ENCODE measurements at places on chromosomes 7 and 10.

GRCh38 chr7:129332254-129333035, 101.8 kb upstream of the STRIP2 start:
- H3K27ac ChIP-seq, result no peak overlapping the region
- DNase-seq, result no peak
- H3K36me3 ChIP-seq, result no peaks in the 10 kb centered on the region
- H3K4me3 ChIP-seq, result no peak overlapping the region
- H3K4me1 ChIP-seq, result no peaks in the 10 kb centered on the region

GRCh38 chr10:87504640-87505365, at the start of gene MINPP1:
TSS of gene MINPP1 (plus strand) at chr10:87504893. CDS start at chr10:87504916, 23 bp downstream.
- H3K27ac ChIP-seq, result peak within 1 kb of the TSS; percentile 75
- peak; percentile 88 for DNase-seq
- H3K4me3 ChIP-seq, result peak within 1 kb of the TSS; percentile 84

GRCh38 chr7:155973451-155973997, 161.3 kb upstream of the SHH start:
- no peaks in the 10 kb centered on the region for H3K27me3 ChIP-seq
- no peak overlapping the region for H3K4me3 ChIP-seq
- no peaks in the 10 kb centered on the region for H3K36me3 ChIP-seq
- peak; percentile 58 for DNase-seq
- no peak overlapping the region for H3K27ac ChIP-seq

GRCh38 chr10:63227207-63227895, 94.2 kb downstream of the NRBF2 start:
- no peak overlapping the region for H3K27ac ChIP-seq
- H3K4me1 ChIP-seq, result peaks cover 30% of the 10 kb centered on the region
- DNase-seq, result no peak
- no peak overlapping the region for H3K4me3 ChIP-seq
- no peaks in the 10 kb centered on the region for H3K36me3 ChIP-seq
- no peaks in the 10 kb centered on the region for H3K27me3 ChIP-seq

GRCh38 chr10:57094083-57094482, 733.0 kb upstream of the ZWINT start:
- H3K4me3 ChIP-seq, result no peak overlapping the region
- no peaks in the 10 kb centered on the region for H3K36me3 ChIP-seq
- H3K4me1 ChIP-seq, result no peaks in the 10 kb centered on the region
- H3K27me3 ChIP-seq, result no peaks in the 10 kb centered on the region

- H3K36me3 ChIP-seq, result no peaks in the 10 kb centered on the region
- DNase-seq, result no peak
- H3K27me3 ChIP-seq, result no peaks in the 10 kb centered on the region
- H3K4me3 ChIP-seq, result no peak overlapping the region
- peaks cover 18% of the 10 kb centered on the region for H3K4me1 ChIP-seq
These were observed 56.1 kb upstream of the PDLIM1 start for GRCh38 chr10:95346715-95347401.

- no peaks in the 10 kb centered on the region for H3K27me3 ChIP-seq
- no peaks in the 10 kb centered on the region for H3K36me3 ChIP-seq
- no peak overlapping the region for H3K4me3 ChIP-seq
- no peaks in the 10 kb centered on the region for H3K4me1 ChIP-seq
- H3K27ac ChIP-seq, result no peak overlapping the region
These were observed 16.4 kb downstream of the ZNF488 start for GRCh38 chr10:47367646-47368045.

- H3K4me1 ChIP-seq, result no peaks in the 10 kb centered on the region
- H3K27me3 ChIP-seq, result no peaks in the 10 kb centered on the region
- H3K27ac ChIP-seq, result no peak overlapping the region
- no peak overlapping the region for H3K4me3 ChIP-seq
- H3K36me3 ChIP-seq, result no peaks in the 10 kb centered on the region
- DNase-seq, result no peak
These were observed 913.8 kb downstream of the KCNMA1 start for GRCh38 chr10:76723844-76724243.

- no peaks in the 10 kb centered on the region for H3K27me3 ChIP-seq
- DNase-seq, result no peak
- no peak overlapping the region for H3K27ac ChIP-seq
- peaks cover 19% of the 10 kb centered on the region for H3K4me1 ChIP-seq
- H3K4me3 ChIP-seq, result no peak overlapping the region
These were observed 32.3 kb downstream of the SLC16A9 start for GRCh38 chr10:59677253-59677831.

DNA sequence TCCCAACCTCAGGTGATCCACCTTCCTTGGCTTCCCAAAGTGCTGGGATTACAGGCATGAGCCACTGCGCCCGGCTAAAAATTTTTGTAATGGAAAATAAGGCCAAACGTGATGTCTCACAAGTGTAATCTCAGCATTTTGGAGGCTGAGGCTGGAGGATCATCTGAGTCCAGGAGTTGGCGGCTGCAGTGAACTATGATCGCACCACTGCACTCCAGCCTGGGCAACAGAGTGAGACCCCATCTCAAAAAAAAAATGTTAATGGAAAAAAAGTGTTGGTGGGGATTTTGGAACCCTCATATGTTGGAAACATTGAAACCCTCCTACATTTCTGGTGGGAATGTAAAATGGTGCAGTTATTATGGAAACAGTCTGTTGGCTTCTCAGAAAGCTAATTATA, 2.7 kb upstream of the SRPK2 start:
- no peaks in the 10 kb centered on the region for H3K36me3 ChIP-seq
- no peaks in the 10 kb centered on the region for H3K27me3 ChIP-seq
- no peak overlapping the region for H3K27ac ChIP-seq
- H3K4me3 ChIP-seq, result no peak overlapping the region

DNA sequence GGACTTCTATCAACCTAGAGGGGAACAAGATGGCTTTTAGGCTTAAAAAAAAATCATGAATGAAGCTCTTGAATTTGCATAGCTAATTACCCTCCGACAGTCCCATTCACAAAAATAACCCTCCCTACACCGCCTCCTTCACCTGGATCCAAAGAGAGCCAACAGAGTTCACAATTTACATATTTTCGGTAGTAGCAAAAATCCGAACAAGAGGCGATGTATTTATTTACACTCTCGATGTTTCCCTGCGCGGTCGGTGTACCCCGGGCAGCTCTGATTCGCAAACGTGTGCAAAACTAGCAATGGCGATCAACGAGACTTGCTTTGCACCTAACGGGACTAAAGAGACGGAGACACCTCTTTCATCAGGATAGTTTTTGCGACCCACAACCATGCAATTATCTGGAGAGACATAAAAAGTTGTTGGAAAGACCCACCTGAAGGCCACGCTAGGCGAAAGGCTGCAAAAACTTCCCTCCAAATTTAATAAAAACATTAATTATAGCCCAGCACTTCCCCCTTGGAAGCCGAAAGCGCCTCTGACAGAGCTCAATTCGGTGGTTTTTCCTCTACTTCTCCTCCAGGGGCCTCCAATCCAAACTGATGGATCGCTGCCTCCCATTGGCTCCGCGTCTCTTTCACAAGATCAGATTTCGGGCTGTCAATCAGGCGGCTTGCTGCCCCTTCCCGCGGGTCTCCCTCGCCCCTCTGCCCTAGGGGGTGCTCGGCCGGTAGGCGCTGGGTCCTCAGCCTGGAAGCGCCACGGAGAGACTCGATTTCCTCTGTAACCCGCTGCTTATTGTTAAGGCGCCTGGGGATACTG, at the start of gene ETV1:
Gene ETV1, minus strand, starts transcription at position 541 of the 823 bp plus-strand sequence. CDS start 614 bp downstream, outside the sequence.
- H3K27ac ChIP-seq, result peak within 1 kb of the TSS; percentile 76
- no peak for DNase-seq
- H3K4me3 ChIP-seq, result peak within 1 kb of the TSS; percentile 60
- no peaks in the 10 kb centered on the region for H3K27me3 ChIP-seq

DNA sequence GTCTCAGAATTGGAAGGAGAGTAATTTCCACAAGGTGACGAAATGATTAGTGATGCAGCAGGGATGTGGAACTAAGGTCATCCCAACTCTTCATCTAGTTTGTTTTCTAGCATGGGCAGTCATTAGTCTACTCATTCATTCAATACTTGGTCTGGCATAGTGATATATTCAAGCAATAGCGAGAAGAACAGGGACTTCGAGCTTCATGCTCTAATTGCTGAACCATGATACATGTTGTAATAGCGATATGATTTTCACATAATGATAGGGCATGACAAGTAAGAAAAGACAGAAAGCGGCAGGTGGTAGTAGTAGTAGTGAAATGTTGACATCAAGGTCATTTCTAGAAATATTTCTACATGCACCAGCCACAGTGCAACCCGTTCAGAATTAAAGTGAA, 652.1 kb downstream of the PHTF2 start:
- no peak overlapping the region for H3K4me3 ChIP-seq
- no peaks in the 10 kb centered on the region for H3K27me3 ChIP-seq
- H3K36me3 ChIP-seq, result no peaks in the 10 kb centered on the region

DNA sequence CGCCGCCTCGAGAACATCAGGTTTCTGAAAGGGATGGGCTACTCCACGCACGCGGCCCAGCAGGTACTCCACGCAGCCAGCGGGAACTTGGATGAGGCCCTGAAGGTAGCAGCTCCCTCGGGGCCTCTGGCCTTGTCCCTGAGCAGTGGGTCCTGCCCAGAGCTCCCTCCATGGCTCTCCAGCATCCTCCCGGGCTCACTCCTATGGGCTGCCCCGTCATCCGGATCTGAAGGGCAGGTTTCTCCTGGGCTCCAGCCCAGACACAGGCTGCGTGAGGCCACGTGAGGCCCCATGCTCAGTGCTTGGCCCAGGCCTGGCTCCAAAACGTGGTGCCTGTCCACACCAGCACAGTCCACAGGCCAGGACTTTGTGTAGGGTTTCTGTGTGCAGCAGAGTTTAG, 32.5 kb downstream of the NUB1 start:
- H3K4me1 ChIP-seq, result no peaks in the 10 kb centered on the region
- H3K27me3 ChIP-seq, result no peaks in the 10 kb centered on the region
- H3K36me3 ChIP-seq, result peaks cover 46% of the 10 kb centered on the region

DNA sequence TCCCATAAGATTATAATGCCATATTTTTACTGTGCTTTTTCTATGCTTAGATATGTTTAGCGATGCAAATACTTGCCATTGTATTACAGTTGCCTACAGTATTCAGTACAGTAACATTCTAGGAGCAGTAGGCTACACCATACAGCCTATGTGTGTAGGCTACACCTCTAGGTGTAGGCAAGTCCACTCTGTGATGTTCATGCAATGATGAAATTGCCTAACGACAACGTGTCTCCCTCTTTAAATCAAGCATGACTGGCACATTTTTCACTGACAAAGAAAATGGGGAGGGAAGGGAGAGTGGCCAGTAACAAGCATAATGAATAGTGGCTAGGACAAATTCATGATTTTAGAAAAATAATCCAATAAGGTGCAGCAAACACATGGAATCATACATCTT, 1.7 kb downstream of the NCAPG2 start:
- H3K27me3 ChIP-seq, result no peaks in the 10 kb centered on the region
- H3K36me3 ChIP-seq, result no peaks in the 10 kb centered on the region
- H3K27ac ChIP-seq, result no peak overlapping the region
- H3K4me3 ChIP-seq, result no peak overlapping the region
- H3K4me1 ChIP-seq, result peaks cover 14% of the 10 kb centered on the region

- H3K27me3 ChIP-seq, result no peaks in the 10 kb centered on the region
- no peak overlapping the region for H3K4me3 ChIP-seq
- H3K36me3 ChIP-seq, result no peaks in the 10 kb centered on the region
These were observed 52.9 kb downstream of the MTPN start for GRCh38 chr7:135924302-135924701.

DNA sequence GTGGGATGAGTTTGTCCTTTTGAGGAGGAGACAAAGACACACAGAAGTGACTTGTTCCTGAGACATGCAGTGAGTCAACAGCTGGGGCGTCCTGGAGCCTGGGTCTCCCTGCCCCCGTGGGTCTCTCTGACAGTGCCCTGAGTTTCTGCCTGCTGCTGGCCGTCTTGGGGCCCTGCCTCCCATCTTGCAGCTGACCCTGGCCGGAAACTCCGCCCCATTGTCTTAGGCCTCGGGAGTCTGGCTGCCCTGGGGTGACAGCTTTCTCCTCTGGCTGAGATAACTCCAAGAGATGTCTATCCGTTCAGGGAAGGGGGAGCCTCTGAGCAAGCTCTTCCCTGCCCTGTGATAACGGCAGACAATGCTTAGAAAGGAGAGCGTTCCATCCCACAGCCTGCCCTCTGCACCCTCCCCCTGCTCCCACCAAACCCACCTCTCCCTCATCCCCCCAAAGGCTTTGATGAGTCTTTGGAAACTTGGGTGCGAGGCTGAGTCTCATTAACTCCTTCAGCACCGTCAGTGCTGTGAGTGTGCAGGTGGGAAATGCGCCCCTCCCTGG, 69.5 kb upstream of the PODXL start:
- H3K4me1 ChIP-seq, result peaks cover 30% of the 10 kb centered on the region
- no peak for DNase-seq
- H3K4me3 ChIP-seq, result no peak overlapping the region

- H3K36me3 ChIP-seq, result no peaks in the 10 kb centered on the region
- H3K27ac ChIP-seq, result no peak overlapping the region
- H3K4me1 ChIP-seq, result no peaks in the 10 kb centered on the region
- no peak for DNase-seq
- no peaks in the 10 kb centered on the region for H3K27me3 ChIP-seq
These were observed 12.6 kb downstream of the CPA4 start for GRCh38 chr7:130305433-130306042.

DNA sequence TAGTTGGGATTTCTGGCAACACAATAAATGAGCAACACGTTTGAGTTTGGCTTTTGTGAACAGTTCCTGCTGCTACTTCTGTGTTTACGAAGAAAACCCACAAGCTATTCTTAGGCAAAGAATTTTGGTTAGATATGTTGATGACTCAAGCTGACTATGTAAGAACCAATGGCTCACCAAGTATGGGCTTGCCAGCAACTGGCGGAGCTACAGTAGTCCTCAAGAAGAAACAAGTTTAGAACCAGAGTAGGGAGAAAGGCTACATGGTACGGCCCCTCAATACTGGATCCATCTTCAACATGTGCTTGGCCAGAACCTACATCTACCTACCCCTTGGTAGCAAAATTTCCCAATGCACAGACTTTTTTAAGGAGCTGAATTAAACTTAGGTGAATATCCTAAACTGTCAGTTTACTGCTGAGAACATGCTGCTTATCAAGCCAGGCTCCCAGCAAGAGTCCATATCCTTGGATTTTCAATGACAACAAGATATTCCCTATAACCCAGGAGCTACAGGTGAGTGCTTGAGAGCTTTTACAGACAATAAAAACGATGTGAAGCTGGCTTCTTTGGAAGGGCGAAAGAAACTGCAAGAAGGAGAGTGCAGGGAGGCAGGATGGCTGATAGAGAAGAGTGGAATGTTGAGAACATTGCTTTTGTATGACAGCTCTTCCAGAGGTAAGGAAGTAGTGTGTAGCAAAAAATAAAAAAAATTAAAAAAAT, 74.3 kb upstream of the ASAH2 start:
- H3K27me3 ChIP-seq, result no peaks in the 10 kb centered on the region
- H3K27ac ChIP-seq, result peak overlapping the region; percentile 42

DNA sequence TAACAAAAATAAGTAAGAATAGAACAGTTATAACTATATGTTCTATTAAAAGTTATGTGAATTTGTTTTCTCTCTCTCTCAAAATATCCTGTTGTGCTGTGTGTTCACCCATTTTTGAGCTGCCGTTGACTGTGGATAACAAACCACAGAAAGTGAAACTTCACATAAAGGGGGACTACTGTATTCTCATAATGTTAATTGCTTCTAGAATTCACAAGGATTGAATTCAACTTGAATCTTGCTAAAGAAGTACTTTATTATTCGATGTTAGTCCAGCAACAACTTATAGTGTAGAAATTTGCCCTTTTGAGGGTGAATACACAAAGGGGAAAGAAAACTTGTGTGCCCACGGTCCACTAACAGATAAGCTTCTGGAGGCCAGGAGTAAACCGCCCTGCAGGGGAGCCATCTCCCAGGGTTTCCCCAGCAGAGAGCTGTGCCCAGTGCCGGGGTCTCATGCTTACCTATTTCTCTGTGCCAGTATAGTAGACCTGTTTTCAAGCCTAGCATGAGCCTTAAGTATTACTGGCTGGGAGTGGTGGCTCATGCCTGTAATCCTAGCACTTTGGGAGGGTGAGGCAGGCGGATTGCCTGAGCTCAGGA, 87.1 kb downstream of the KAT6B start:
- no peaks in the 10 kb centered on the region for H3K36me3 ChIP-seq
- no peaks in the 10 kb centered on the region for H3K27me3 ChIP-seq
- no peak overlapping the region for H3K27ac ChIP-seq
- no peak overlapping the region for H3K4me3 ChIP-seq

All from vagina (tissue), 2 donors.